ENCODE measurements at places on chromosomes 6 and 20.

- DNase-seq, result no peak
Observed at GRCh38 chr6:47525330-47526057, 47.9 kb downstream of the CD2AP start.

DNA sequence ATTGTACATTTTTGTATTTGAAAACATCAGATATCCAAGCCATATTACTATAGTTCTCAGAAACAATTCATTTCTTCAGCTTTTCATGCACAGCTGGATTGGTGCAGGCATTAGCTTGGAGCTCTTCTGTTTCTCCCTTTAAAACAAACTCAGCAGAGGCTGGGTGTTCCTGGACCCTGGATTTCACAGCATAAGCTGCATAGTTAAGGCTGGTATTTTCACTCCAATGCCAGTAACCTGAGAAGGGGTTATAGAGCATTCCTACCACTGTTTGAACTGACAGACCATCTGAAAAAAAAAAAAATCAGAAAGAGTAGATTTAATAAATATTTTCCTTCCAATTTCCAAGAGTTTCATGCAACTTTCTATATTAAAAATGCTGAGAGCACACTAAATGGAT is 20.1 kb upstream of the FAXC start:
- DNase-seq, result no peak

GRCh38 chr20:11170565-11170964 is 496.8 kb upstream of the JAG1 start:
- no peak for DNase-seq

DNA sequence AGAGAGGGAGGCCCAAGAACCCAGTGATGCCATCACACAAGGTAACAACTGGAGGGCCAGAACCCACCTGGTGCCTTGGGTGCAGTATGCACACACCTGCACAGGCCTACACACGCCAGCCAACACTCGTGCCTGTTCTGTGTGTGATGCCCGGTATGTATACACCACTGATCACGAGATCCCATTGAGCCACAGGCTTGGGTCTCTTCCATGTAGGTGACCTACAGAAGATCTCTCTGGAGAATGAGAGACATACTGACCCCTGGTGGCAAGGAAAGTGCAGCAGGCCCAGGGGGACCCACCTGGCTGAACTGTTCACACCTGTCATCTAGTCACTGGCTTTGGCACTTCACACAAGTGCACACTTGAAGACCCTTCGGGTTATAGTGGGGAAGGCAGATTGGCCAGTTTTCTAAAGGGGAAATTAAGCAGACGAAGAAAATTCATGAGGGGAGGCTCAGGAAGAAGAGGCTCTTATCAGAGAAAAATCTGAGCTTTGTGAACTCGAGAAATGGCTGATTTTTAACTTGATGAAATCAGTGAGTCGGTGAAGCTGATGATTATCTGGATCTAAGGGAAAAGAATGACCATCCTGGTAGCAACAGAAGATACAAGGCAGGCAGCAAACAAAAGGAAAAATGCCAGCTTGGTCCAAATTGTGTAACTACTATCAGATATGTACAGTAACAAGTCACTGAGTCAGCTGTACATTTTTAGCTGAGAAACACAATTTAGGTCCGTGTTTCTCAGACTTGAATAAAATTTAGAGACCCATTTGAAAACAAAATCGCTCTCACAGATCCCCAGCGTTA is 69.1 kb upstream of the PBOV1 start:
- no peak for DNase-seq

DNA sequence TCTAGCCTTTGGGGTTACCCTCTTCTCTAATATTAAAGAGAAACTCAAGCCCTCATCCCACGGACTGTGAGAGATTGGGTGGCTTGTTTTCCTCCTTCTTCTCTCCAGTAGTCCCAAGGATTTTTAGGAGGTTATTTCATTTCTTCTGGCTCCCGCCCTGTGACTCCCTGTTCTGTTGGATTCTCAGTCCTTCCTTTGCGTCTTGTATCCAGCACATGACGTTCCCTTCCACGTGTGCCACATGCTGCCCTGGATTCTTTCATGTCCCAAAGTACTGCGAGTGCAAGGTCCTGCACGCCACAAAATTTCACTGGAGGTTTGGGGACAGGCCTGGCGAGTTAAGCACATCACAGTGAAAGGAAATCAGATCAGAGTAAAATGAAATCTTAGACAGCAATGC is 213.4 kb downstream of the PACRG start:
- DNase-seq, result no peak

DNA sequence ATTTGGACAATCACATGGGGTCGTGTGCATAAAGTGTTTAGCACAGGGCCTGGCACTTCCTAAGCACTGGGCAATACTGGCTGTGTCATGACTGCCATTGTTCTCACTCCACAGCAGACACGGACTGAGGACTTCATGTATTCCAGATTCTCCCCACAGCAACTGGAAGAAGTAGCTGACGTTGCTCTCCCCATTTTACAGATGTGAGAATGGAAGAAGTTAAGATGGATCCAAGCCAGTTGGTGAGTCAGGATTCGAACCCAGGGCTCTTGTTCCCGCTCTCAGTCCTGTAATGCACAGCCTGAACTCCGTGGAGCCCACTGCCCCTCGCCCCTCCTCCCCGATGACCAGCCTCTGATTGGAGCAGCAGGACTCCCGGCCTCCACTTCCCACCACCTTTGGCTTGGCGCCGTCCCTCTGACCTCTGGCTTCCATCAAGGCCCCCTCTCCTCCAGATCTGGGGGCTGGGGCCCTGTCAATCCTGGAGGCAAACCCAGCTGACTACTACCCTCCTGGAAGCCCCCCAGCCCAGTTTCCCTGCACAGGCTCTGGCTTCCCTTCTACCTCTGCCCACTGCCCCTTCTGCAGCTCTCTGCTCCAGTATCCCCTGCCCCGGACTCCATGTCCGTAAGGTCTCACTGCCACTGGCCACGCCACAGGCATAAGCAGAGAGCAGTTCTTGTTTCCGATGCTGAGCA is 12.7 kb downstream of the NOL4L start:
- no peak for DNase-seq

DNA sequence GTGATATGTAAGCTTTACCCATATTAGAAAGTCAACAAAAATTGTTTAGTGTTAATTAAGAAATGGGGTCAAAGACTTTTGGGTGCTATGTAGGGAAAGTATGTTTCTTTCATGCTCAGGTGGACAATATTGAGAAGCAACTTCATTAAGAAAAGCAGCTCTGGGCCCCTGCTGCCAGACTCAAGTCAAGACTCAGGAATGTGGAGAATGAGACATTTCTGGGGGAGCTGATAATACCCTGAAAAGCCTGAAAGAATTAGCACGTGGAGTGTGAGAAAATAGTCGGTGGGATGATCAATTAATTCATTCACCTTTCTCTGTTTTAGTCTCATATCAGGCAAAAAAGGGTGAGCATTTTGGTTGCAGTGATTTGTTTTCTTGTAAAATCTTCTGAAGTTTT is 175.1 kb upstream of the IMPG1 start:
- no peak for DNase-seq

DNA sequence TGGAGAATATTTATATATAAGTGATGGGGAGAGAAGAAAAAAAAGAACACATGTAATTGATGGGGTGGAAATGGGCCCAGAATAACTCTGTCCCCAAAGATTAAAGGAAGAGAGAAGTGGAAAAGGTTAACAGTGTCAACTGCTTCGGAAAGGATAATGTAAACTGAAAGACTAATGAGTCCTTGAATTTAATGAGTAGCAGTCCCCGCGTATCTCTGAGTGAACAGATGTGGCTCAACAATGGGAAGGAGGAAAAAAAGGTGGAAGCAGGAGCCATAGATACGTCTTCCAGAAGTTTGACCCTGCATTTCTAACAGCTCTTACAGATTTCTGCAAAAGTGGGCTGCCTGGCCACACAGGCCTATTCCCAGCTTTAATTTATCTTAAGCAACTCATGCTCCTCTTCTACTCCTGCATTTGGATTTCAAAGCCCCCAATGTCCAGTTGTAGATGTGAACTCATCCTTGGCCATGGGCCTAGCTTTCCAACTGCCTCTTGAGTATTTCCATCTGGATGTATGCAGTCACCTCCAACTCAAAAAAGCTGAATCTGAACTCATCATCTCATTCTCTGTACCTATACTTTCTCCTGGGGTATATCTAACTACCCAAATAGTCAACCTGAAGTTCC is 61.3 kb downstream of the DST start:
- no peak for DNase-seq
